CD8-positive, alpha-beta T cell (primary cell): ENCODE measurements at places on chromosomes 2 and 18.
A peak's percentile ranks its signal among the peaks of the same experiment; 100 is the strongest.

GRCh38 chr2:193520709-193521458 is 1326.2 kb upstream of the TMEFF2 start:
- DNase-seq: no peak

DNA sequence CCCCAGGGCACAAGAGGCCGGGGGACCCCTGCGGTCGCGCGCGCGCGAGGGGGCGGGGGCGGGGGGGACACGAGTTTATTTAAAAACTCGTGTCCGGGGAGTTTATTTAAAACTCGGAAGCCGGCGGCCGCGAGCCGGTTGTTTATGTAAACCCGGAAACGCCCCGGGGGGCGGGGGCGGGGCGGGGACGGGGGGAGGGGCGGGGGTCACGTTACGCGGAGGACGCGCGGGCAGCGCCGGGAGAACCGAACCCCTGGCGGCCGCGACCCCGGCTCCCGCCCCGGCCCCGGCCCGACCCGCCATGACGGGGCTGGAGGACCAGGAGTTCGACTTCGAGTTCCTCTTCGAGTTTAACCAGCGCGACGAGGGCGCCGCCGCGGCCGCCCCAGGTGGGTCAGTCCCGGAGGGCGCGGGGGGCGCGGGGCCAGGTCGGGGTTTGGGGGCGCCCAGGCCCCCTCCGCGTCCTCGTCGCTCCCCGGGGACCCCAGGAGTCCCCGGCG is 4.4 kb downstream of the NFATC1 start:
- DNase-seq: peak; percentile 72

DNA sequence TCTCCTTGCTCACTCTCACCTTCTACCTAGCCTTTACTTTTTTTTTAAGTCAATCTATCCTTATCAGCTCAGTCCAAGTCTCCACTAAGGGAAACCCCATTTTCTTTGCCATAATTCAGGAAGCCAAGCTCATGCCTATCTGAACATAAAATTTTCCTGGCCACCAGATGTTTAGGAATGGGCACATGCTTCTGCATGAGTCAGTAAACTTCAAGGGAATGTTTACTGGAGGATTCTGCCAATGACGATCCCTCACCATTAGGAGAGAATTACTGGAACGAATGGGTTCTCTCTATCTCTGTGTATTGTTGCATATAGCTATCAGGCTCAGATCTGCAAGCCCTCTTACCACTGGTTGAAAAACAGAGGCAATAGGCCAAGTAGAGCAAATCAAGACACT is 731.7 kb upstream of the ZNF804A start:
- no peak for DNase-seq

DNA sequence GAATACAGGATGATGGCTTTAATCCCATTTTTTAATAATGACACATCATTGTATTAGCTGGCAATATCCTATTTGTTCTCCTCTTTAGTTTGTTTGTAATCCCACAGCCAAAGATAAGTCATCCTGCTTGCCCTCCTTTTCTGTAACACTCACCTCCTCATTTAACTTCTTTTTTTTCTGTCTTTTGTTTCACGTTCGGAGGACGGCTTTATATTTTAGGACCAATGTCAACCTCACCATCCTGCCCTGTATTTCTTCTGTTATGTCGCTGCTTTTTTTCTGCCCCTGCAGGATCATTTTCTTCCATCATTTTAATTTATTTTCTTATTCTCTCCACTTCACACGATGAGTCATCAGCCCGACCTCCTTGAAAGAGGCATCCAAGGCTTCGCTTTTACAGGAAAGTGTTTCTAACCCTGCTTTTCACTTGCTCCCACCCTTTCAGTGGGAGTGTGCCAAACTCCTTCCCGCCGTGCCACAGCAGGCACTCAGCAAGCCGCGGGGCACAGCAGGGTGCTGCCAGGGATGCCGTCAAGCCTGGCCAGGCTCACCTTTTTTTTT is 11.4 kb downstream of the RAB31 start:
- no peak for DNase-seq

DNA sequence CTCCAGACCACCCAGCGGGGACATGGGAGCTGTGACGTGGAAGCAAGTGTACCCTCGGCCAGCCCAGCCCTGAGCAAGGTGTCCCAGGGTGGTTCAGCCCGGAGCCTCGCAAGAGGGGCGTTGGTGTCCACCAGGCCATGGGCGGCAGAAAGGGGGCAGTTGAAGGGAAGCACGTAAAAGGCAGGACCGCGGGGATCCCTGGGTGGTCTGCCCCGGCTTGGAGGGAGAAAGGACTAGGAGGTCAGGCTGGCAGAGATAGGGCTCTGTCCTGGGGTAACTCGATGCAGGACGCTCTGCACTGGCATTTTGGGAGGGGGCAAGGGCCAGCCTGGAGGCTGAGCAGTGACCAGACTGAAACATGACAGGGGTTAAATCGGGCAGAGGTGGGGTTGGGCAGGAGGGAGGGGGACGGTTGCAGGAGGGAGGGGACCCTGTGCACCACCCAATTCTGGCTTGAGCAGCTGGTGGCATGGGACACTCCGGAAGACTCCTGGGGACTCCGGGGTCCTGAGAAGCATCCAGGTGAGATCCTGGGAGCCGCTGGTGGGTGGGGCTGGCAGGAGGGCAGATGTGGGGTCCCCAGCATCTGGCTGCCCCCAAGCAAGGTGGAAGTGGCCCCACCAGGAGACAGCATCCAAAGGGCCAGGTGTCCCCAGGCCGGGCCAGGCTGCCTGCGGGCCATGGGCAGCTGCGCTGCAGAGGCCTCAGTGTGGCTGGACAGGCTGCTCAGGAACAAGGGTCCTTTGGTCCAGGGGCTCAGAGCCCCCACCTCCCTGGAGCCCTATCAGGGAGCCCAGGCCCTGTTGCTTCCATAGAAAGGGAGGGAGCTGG is 46.8 kb upstream of the GPC1 start:
- DNase-seq: no peak

GRCh38 chr2:236109473-236109872 is 58.7 kb downstream of the GBX2 start:
- no peak for DNase-seq

GRCh38 chr2:12716032-12716281 is 779 bp upstream of the TRIB2 start:
- DNase-seq: peak; percentile 87

DNA sequence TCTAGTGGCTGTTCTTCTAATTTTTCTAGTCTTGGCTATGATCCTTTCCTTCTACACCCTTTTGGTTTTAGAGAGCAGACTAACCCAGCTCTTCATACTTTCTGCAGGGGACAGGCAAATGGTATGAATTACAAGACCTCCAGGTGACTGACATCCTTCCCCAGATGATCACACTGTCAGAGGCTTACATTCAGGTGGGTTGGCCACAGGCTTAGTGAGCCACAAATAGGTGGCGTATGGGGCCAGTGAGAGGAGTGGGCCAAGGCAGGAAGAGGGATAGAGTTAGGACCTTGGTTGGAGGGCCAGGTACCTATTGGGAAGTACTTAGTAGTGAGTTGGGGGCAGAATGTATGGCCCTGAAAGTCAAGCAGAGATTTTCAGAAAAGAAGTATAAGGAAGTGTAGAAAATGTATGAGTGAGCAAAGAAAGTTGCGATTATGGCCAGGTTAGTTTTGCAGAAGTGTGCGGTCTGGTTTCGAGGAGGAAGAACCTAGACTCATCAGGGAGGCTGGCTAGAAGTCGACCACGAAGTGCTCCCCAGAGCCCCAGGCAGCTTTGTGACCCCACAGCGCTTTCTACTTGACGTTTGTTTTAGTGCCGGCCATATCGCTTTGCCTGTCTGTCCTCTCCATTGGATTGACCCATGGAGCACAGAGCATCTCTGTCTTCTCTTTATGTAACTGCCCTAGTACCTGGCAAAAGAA is 20.0 kb downstream of the SFTPB start:
- no peak for DNase-seq

DNA sequence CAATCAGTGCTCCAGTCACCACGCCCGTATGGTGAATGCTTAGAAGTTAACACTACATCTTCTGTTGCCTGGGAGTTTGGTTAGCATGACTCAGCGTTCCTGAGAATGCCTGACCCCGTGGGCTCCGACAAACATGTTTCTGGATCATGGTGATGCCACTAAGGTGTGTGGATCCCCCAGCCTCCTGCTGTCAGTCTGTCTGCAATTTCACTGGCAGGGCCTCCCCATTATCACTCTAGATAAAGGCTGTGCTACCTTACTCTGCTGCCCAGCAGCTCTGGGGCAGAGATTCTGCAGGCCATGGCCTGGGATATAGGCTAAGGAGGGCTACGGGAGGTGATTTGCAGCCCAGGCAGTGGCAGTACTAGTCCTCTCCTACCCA is 66.0 kb downstream of the STPG4 start:
- no peak for DNase-seq

GRCh38 chr2:12293874-12294273 is 422.9 kb upstream of the TRIB2 start:
- DNase-seq: no peak

GRCh38 chr2:102724016-102724490 is 37.8 kb upstream of the TMEM182 start:
- DNase-seq: no peak
